ENCODE measurements at places on chromosomes 11 and 22. TPM values are rescaled to one million over a fixed set of nuclear protein-coding genes. Genes with fewer than 3 reads are reported as not detected.

RBMXL2 gene
- not detected for total RNA-seq

PHOX2A gene
- total RNA-seq = not detected

OR8A1 gene
- total RNA-seq = not detected

CXCR5 gene
- total RNA-seq = 8.1 TPM

MYOD1 gene
- total RNA-seq = not detected

ART1 gene
- not detected for total RNA-seq

PLA2G6 gene
- total RNA-seq = 36.0 TPM

GLB1L2 gene
- 3.1 TPM for total RNA-seq

YPEL4 gene
- 0.64 TPM for total RNA-seq

PRRG4 gene
- 1.1 TPM for total RNA-seq

TENM4 gene
- total RNA-seq = not detected

SLC39A13 gene
- 15.2 TPM for total RNA-seq

NNMT gene
- total RNA-seq = not detected

ANAPC15 gene
- total RNA-seq = 67.9 TPM

DDTL gene
- 4.8 TPM for total RNA-seq

OR5B21 gene
- 0.46 TPM for total RNA-seq

SLC6A5 gene
- total RNA-seq = not detected

SAC3D1 gene
- 17.0 TPM for total RNA-seq

TBX1 gene
- 0.09 TPM for total RNA-seq

CSF2RB gene
- total RNA-seq = 4.6 TPM

ASRGL1 gene
- total RNA-seq = 7.4 TPM

NPAS4 gene
- total RNA-seq = 0.09 TPM

FXYD6 gene
- total RNA-seq = 0.11 TPM

PATZ1 gene
- total RNA-seq = 31.0 TPM

All from activated T-helper 2 cell treated with anti-CD3 and anti-CD28 coated beads, Interferon-gamma antibody, Interleukin-2, Interleukin-4, amounts not matched to agents 10 μg/mL and 5 μg/mL and 100 μg/mL, durations not matched to agents 14 hours and 24 hours and 36 hours (primary cell).